H1 (cell line): ENCODE measurements at places on chromosomes 3 and 15. TPM values are rescaled to one million over a fixed set of nuclear protein-coding genes. Genes with fewer than 3 reads are reported as not detected.

Gene NR2E3
- total RNA-seq, result 0.40 and 0.56 TPM in 2 replicates

- no peak overlapping the region for H3K27ac ChIP-seq
- peaks cover 8% of the 10 kb centered on the region; the same call in 1 of the 2 replicates for H3K27me3 ChIP-seq
- no peaks in the 10 kb centered on the region for H3K4me1 ChIP-seq
- no peak overlapping the region for H3K4me3 ChIP-seq
Observed at GRCh38 chr15:63463036-63463435, 41.4 kb upstream of the USP3 start.

GRCh38 chr15:58515807-58516206 lies 84.0 kb downstream of the LIPC start:
- no peak overlapping the region for H3K4me3 ChIP-seq
- H3K27ac ChIP-seq, result no peak overlapping the region
- H3K4me1 ChIP-seq, result no peaks in the 10 kb centered on the region
- H3K36me3 ChIP-seq, result no peaks in the 10 kb centered on the region
- DNase-seq, result no peak
- H3K27me3 ChIP-seq, result no peaks in the 10 kb centered on the region

DNA sequence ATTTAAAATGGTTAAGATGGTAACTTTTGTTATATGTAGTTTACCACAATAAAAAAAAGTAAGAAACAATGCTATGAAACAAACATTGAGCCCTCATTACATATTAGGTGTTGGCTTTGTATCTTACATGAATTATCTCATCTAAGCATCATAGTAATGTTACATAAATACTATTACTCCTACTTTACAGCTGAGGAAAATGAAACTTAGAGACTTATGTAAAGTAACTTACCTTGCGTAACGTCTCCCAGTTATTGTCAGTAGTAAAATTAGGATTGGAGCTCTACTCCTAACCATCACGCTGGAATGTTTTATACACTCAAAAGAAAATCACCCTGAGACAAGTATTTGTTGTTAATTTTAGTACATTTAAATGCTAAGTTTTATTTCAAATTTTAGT lies 42.2 kb downstream of the DNAJC13 start:
- H3K27ac ChIP-seq, result no peak overlapping the region
- no peak overlapping the region for H3K4me3 ChIP-seq
- no peak for DNase-seq
- no peaks in the 10 kb centered on the region for H3K4me1 ChIP-seq
- no peaks in the 10 kb centered on the region for H3K27me3 ChIP-seq
- peaks cover 44% of the 10 kb centered on the region for H3K36me3 ChIP-seq

Gene PLS1
- 32.7 and 44.7 TPM in 2 replicates for total RNA-seq

GRCh38 chr3:45140141-45140769 lies 5.9 kb downstream of the CDCP1 start:
- no peaks in the 10 kb centered on the region for H3K36me3 ChIP-seq
- no peak overlapping the region for H3K4me3 ChIP-seq
- H3K27ac ChIP-seq, result no peak overlapping the region
- H3K4me1 ChIP-seq, result peaks cover 4% of the 10 kb centered on the region; the same call in 1 of the 2 replicates
- no peak for DNase-seq
